Mesendoderm (in vitro differentiated cells): ENCODE measurements at places on chromosomes 3 and 15.

GRCh38 chr3:190319660-190320059 is 2.6 kb downstream of the CLDN1 start:
- no peaks in the 10 kb centered on the region for H3K27me3 ChIP-seq
- no peak overlapping the region for H3K4me3 ChIP-seq
- H3K27ac ChIP-seq = no peak overlapping the region
- H3K36me3 ChIP-seq = no peaks in the 10 kb centered on the region
- no peaks in the 10 kb centered on the region for H3K4me1 ChIP-seq

DNA sequence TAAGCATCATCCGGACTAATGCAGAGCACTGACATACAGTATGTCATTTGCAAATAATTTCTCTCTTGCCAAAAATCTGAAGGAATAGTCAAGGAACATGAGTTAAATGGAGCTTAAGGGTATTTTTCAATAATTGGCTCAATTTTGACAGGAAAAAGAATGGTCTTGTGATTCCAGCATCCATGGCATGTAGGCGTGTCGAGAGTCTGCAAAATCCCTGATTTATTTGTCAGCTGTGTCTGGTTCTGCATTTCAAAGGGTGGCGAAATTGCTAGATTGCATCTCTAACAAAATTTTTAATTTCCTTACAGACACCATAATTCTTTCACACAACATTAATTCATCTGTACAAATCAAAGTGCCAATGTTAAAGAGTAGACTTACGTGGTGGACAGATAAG is 65.4 kb upstream of the TBC1D23 start:
- H3K4me1 ChIP-seq = no peaks in the 10 kb centered on the region
- H3K4me3 ChIP-seq = no peak overlapping the region
- H3K36me3 ChIP-seq = no peaks in the 10 kb centered on the region
- no peaks in the 10 kb centered on the region for H3K27me3 ChIP-seq
- no peak overlapping the region for H3K27ac ChIP-seq
- DNase-seq = no peak

GRCh38 chr3:100131241-100131640 is 16.9 kb upstream of the FILIP1L start:
- no peaks in the 10 kb centered on the region for H3K4me1 ChIP-seq
- no peak overlapping the region for H3K27ac ChIP-seq
- DNase-seq = no peak
- H3K4me3 ChIP-seq = no peak overlapping the region

DNA sequence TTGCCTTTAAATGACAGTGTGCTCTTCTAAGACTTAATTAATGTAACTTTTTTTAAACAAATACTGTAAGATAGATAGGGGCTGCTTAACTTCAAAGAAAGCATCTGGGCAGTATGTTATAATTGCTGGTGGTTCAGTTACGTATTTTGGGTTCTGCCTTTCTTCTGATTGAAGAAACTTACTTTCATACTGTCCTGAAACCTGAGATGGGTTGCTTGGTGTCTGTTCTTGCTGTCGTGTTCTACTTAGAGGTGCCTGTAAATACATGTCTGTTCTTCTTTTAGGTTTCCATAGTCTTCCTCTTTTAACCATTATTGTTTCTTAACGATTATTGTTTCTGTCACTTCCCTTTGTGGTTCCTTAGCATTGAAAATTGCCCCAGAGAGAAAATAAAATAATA is 297.7 kb upstream of the CHRM5 start:
- DNase-seq = no peak
- H3K27ac ChIP-seq = no peak overlapping the region
- H3K4me1 ChIP-seq = no peaks in the 10 kb centered on the region
- no peaks in the 10 kb centered on the region for H3K36me3 ChIP-seq

DNA sequence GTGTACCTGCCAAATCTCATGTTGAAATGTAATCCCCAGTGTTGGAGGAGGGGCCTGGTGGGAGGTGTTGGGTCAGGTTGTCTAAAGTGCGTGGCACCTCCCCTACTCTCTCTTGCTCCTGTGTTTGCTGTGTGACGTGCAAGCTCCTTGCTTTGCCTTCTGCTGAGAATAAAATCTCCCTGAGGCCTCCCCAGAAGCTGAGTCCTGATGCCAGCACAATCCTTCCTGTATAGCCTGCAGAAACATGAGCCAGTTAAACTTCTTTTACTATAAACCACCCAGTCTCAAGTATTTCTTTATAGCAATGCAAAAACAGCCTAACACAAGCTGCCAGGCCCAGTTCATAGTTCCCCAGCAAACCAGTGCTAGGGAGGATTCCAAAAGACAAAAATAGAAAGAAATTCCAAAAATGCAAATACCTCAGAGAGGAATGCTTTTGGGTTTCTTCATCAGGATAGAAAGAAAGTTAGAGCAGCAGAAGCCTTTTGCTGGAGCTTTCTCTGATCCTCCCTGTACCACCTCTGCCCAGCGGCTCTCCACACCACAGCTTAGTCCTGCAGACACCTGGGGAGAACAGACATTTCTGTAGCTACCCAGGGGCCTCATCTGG is 25.9 kb upstream of the CDV3 start:
- H3K4me1 ChIP-seq = no peaks in the 10 kb centered on the region
- peak overlapping the region; percentile 51 for H3K27ac ChIP-seq
- DNase-seq = peak; percentile 74
- H3K27me3 ChIP-seq = no peaks in the 10 kb centered on the region
- no peaks in the 10 kb centered on the region for H3K36me3 ChIP-seq

DNA sequence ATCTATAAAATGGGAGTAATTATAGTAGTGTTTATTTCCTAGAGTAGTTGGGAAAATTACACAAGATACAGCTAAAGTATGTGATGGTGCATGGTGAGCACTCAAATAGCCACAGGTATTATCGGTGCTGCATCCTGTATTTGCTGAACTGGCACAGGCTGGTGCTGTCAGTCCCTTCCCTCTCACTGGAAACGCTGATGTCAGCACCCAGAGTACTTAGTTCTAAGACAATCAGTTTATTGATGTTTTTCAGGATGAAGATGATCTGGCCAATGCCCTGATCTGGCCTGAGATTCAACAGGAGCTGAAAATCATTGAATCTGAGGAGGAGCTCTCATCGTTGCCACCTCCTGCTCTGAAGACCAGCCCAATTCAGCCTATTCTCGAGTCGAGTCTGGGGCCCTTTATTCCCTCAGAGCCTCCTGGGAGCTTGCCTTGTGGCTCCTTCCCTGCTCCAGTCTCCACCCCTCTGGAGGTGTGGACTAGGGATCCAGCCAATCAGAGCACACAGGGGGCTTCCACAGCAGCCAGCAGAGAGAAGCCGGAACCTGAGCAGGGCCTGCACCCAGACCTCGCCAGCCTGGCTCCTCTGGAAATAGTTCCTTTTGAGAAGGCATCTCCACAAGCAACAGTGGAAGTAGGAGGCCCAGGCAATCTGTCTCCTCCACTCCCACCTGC is 49.7 kb downstream of the TMEM39A start:
- H3K27ac ChIP-seq = no peak overlapping the region
- no peak overlapping the region for H3K4me3 ChIP-seq
- H3K27me3 ChIP-seq = no peaks in the 10 kb centered on the region
- peak; percentile 44 for DNase-seq

DNA sequence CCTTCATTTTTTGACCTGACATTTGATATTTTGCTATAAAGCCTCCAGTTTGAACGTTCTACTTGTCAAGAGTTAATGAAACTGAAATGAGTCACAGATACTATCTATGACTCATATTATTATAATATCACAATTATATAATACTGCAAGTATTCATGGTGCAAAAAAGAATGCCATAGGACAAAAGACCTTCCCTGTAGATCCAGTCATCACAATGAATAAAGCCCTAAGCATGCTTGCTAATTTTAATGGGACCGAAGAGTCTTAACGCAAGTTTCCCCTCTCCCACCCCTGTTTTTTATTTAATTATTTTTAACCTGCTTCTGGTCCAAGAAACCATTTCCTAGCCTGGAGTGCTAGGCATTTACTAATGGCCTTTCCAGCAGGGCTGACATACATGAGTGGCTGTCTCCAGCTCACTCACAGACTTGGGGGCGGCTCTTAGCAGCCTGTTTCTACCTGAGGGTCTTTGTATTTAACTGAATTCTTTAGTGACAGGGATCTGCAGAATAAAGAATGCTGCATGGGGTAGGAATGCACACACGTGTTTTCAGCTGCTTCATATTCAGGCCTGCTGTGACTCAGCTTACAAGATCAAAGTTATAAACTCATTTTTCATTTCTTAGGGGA is 61.2 kb downstream of the THBS1 start:
- H3K27ac ChIP-seq = no peak overlapping the region
- no peaks in the 10 kb centered on the region for H3K27me3 ChIP-seq
- H3K4me1 ChIP-seq = no peaks in the 10 kb centered on the region
- DNase-seq = peak; percentile 45

DNA sequence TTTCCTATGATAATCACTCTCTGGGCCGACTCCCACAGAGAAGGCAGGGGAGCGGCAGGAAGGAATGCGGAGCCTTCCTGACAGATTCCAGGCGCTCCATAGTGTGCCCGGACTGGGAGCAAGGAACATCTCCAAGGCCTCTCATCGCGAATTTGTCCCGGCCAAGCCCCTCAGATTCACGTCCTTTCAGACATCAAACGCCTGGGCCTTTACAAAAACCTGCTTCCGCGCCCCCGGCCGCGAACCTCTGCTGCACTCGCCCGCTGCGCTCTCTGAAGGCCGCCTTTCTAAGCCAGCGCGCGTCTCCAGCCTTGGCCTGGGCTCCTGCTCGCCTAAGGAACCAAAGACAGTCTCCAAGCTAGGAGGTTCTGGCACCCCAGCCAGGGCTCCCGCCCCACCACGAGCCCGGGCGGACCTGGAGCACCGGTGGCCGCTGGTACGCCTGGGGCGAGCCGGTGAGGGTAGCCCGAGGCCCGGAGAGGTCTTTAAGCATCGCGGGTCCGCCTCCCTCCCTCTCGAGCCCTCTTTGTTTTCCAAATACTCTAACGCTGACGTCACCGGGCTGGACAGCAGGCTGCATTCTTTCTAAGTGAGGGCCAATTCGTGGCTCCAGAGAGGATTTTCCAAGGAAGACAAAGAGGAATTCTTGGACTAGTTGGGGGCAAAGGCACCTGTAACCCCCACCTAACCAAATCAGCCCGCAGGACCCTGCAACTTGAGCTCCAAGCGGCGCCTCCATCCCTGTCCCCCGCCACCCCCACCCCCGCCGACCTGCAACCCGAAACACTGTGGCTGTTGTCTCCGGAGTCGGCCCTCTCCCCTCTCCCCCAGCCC is 759 bp downstream of the AMOTL2 start:
- peak overlapping the region; percentile 99 for H3K27ac ChIP-seq
- peak overlapping the region; percentile 79 for H3K4me3 ChIP-seq
- DNase-seq = peak; percentile 96
- peaks cover 34% of the 10 kb centered on the region for H3K4me1 ChIP-seq

GRCh38 chr3:40179016-40179415 is 130.5 kb upstream of the EIF1B start:
- H3K27ac ChIP-seq = no peak overlapping the region
- H3K36me3 ChIP-seq = no peaks in the 10 kb centered on the region
- no peaks in the 10 kb centered on the region for H3K27me3 ChIP-seq
- H3K4me3 ChIP-seq = no peak overlapping the region
- DNase-seq = peak; percentile 75
- H3K4me1 ChIP-seq = no peaks in the 10 kb centered on the region

- no peak within 1 kb of the TSS for H3K4me3 ChIP-seq
- H3K36me3 ChIP-seq = no peaks in the 10 kb centered on the region
- H3K27ac ChIP-seq = no peak within 1 kb of the TSS
- no peaks in the 10 kb centered on the region for H3K4me1 ChIP-seq
- no peaks in the 10 kb centered on the region for H3K27me3 ChIP-seq
These were observed at the start of gene DNASE1L3 for GRCh38 chr3:58210761-58211460. Gene DNASE1L3 (minus strand): TSS chr3:58210972. CDS start chr3:58210906, 66 bp downstream.

DNA sequence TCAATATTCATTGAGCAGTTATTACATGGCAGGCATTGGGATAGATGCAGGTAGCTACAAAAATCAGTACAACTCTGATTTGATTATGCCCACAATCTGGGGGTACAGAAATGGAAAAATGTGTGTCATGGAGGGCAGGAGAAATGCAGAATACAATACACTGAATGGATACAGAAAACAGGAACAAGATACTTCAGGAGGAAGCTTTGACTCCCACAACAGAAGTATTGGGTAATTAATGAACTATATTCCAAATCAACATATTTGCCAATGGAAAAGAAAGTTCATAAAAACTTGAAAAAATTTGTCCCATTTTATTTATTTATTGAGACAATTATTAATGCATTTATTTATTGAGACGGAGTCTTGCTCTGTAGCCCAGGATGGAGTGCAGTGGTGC is 207.0 kb downstream of the SUCLG2 start:
- DNase-seq = no peak
- no peak overlapping the region for H3K27ac ChIP-seq
- H3K27me3 ChIP-seq = no peaks in the 10 kb centered on the region
- no peak overlapping the region for H3K4me3 ChIP-seq

- H3K4me3 ChIP-seq = no peak overlapping the region
- H3K27ac ChIP-seq = no peak overlapping the region
- no peaks in the 10 kb centered on the region for H3K27me3 ChIP-seq
- no peaks in the 10 kb centered on the region for H3K36me3 ChIP-seq
- peaks cover 3% of the 10 kb centered on the region for H3K4me1 ChIP-seq
These were observed 57.9 kb downstream of the TRAK1 start for GRCh38 chr3:42148982-42149432.

DNA sequence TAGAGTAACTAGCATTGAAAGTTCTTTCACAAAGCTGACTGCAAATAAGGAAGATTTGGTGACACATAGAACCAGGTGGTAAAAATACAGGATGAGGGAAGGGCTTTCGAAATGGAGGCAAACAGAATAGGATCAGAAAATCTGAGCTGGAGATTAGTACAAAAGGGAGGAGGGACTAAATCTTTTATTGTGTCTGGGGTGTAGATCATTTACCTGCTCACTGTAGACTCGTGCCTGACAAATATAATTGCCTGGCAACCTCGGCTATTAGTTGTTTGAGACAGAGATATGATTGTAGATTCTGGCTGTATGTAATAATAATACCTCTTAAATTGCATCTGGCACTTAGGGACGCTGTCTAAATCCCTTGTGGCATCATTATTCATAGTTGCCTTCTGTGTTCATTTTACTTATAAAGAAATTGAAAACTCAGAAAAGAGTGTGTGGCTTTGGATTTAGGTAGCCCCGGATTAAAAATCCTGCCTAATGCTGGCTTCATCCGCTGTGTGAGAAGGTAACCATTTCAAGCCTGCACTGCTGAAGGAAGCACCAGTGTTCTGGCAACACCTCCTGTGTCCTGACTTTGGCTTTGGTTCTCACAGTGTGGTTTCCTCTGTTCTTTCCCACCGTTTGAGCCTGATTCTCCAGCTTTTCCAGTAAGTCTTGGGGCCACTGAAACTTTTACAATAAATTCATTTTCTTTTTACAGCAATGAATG is 25.0 kb upstream of the GPR160 start:
- no peaks in the 10 kb centered on the region for H3K27me3 ChIP-seq
- no peak overlapping the region for H3K27ac ChIP-seq
- H3K36me3 ChIP-seq = no peaks in the 10 kb centered on the region
- DNase-seq = no peak
- no peaks in the 10 kb centered on the region for H3K4me1 ChIP-seq
